ENCODE measurements at places on chromosomes 1 and 21.

GRCh38 chr1:158089925-158090637 is 90.6 kb upstream of the CD1D start:
- no peak for DNase-seq

- DNase-seq: no peak
These were observed 26.1 kb downstream of the PCAT6 start for GRCh38 chr1:202836623-202837403.

DNA sequence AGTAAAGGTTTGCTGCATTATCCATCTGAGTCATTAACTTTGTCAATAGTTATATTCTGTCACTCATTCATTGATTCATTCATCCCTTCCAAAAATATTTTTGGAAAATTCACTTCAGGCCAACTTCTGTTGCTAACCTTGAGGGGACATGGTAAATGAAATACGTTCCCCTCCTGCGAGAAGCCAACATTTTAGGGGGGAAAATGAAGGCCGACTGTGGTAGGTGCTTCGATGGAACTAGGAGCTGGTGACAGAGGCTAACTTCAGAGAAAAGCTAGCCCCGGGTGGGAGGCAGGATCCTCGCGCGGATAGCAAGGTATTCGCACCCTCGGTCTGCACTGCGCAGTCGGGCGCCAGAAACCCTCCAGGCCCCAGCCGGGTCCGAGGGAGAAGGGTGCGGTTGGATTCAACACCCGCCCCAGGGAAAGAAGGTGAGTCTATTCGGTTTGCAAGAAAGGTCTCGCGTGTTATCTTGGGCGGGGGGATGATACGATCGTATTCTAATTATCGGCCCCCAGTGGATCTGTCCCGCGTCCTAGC is 646 bp upstream of the RRP15 start:
- DNase-seq: peak; percentile 16

- DNase-seq: no peak
These were observed 1.4 kb upstream of the TLCD4 start for GRCh38 chr1:95115708-95116137.

- DNase-seq: no peak
These were observed 14.2 kb upstream of the LRRC8D start for GRCh38 chr1:89806616-89807015.

- no peak for DNase-seq
These were observed 292.8 kb downstream of the DISC1 start for GRCh38 chr1:231919239-231919885.

GRCh38 chr1:23337869-23338268 is 6.2 kb downstream of the HNRNPR start:
- DNase-seq: no peak

- DNase-seq: no peak
These were observed 1.0 kb downstream of the EPHA10 start for GRCh38 chr1:37763791-37764413.

DNA sequence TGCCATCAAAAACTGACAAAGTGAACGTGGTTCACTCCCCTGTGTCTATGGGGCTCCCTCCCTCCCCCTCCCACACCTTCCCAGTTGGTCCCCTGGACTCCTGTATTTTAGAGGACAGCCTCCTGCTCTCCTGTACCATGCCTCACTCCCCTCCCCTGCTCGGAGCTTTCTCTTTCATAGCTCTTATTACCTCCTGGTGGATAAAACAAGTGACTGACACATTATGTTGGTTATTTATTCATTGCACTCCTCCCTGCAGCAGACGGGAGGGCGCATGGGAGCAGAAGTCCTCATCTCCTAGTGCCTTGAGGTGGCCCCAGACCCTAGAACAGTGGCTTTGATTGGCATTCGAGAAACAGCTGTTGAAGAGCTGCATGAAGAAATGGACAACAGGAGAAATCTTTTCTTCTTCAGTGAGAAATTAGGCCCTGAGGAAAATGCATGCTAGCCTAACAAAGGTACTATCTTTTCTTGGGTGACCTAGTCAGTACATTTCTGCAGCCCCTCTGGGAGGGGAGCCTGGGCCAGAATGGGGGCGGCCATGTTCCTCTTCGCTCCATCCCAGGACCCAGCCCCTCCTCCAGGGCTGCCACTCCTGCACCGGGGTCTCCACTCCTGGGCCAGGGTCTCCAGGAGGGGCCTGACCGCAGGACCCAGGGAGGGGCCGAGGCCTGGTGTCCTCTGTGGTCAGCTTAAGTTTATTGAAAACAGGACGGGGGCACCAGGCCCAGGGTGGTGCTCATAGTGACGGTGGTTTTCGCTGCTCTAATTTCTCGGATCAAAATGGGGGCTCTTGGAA is 1.2 kb upstream of the TFF1 start:
- no peak for DNase-seq

DNA sequence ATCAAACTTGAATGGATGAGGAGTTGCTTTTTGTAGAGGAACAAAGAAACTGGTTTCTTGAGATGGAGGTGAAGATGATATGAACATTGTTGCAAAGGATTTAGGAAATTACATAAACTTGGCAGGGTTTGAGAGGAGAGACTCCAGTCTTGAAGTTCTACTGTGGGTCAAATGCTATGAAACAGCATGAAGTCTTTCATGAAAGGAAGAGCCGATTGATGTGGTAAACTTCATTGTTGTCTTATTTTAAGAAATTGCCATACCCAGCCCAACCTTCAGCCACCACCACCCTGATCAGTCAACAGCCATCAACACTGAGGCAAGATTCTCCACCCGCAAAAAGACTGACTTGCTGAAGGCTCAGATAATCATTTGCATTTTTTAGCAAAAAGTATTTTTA is 52.2 kb downstream of the SIPA1L2 start:
- DNase-seq: no peak

DNA sequence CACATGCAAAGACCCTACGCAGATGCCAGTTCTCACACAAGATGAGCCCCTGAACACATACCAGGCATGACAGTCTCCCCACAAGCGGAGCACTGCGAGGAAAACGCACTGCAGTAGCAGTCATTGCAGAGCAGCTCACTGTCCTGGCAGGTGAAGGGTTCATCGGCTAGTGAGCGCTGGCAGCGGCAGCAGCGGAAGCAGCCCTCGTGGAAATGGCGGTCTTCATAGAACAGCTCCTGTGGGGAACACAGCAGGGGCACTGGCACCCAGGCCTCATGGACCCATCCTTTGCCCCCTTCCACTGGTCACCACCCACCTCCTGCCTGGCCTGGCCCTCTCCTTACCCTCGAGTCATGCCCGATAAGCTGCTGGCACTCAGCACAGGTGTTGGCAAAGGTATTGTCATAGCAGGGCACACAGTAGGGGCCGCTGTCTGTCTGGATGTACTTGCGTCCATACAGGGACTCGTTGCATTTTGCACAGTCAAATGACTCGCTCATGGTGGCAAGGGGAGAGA is 6.3 kb downstream of the FHL3 start:
- no peak for DNase-seq

- no peak for DNase-seq
These were observed 24.9 kb upstream of the AXDND1 start for GRCh38 chr1:179340918-179341317.
